Fibroblast of villous mesenchyme (primary cell): ENCODE measurements at places on chromosomes 12 and 14.

- no peak for DNase-seq
Measured at GRCh38 chr12:115249671-115250278, 565.8 kb upstream of the TBX3 start.

DNA sequence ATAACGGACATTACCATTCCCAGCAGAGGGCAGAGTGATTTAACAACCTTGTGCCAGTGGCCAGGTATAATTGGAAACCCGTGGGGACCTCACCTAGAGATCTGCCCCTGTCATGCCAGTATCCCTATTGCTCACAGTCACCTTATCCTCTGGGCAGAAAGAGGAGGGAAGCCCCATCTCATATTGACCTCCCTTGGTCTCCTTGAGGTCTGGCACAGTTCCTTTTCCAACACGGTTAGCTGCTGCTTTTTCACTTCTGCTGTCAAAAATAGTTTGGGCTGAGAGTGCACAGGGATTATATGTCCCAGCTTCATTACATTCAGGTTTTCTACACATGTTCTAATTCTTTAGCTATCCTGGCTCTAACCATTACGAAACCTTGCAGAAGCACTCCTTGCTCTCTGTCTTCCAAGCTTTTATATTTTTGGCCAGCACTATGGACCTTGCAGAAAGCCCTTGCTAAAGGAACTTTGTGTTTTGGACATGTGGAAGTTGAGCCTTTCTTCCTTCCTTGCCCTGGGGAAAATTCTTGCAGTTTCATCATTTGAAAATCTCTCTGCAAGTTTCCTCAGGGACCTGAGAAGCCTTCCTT, 111.7 kb upstream of the MIS18BP1 start:
- no peak for DNase-seq

DNA sequence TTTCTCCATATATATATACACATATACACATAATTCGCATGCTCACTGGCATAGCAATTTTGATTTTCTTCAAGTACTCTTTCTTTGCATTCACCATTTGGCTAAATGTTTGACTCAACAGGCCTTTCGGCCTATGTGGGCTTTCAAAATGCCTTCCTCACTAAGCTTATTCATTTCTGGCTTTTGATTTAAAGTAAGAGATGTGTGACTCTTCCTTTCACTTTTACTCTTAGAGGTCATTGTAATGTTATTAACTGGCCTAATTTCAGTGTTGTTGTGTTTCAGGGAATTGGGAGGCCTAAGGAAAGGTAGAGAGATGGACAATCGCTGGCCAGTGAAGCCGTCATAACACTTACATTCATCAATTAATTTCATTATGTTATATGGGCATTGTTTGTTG, 14.5 kb upstream of the KLRD1 start:
- DNase-seq: no peak

DNA sequence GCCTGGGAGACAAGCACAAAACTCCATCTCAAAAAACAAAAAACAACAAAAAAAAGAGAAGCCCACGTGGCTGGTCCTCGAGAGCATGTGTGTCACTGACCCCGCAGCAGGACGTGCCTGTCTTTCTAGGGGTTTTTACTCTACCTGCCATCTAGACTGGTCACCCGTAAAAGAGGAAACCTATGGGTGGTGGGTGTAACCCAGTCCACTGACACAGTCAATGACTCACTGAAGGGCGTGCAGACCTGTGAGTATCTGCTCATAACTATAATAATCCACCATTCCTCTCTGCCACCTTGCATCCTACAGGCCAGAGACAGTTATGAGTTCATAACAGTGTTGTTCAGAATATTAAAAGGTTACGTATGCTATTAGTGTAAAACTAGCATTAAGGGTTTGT, 4.6 kb downstream of the GOLGA3 start:
- no peak for DNase-seq

GRCh38 chr14:105979446-105979845, 453.1 kb downstream of the TMEM121 start:
- DNase-seq: no peak

GRCh38 chr14:85415015-85415712, 114.8 kb upstream of the FLRT2 start:
- peak; percentile 92 for DNase-seq

DNA sequence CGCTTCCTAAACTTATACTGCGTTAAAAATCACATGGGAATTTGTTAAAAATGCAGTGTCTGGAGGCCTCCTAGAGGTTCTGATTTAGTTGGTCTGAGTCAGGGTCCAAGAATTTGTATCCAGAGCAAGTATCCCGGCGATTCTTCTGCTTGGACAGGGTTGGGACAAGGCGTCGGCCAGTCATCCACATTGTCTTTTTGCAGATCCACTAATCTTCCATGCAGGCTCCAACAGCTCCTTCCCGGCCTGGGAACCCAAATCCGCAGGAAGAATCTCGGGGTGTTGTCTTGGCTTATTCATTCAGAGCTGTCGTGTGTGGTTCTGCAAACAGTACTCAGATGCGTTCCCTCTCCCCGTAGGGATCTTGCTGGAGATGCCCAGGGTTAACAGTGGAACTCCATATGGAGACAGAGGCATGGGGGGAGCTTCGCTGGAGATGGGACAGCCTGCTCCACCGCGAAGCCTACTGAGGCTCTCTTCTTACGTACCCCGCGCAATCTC, 25.3 kb downstream of the GPRC5D start:
- DNase-seq: peak; percentile 74
